Bronchial epithelial cell (primary cell): ENCODE measurements at places on chromosomes 2 and 18.
A peak's percentile ranks its signal among the peaks of the same experiment; 100 is the strongest.

- no peak for DNase-seq
These were observed 32.1 kb downstream of the ME2 start for GRCh38 chr18:50911006-50911405.

GRCh38 chr2:191050640-191050987 lies 36.6 kb upstream of the STAT1 start:
- peak; percentile 40 for DNase-seq

GRCh38 chr2:23359631-23360567 lies 25.1 kb upstream of the KLHL29 start:
- DNase-seq, result no peak

GRCh38 chr2:186379052-186379451 lies 107.0 kb upstream of the ZC3H15 start:
- peak; percentile 78 for DNase-seq

GRCh38 chr18:56598422-56598821 lies 40.0 kb downstream of the TXNL1 start:
- DNase-seq, result no peak

DNA sequence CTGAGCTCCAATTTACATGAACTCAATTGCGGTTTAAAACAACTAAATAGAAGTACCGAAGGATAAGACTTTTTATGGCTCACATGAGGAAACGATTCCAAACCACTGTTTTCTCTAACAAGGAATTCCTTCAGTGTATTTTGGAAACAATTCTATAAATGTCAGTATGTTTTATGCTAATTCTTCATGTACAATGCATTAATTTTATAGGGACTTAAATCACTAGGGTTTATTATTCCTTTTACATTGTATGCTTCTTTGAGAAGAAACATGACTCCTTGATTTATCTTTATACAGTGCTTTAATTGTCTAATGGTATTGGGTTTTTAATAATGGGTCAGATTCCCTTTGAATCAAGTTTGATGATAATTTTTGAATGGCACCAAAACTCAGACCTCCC lies 566.8 kb downstream of the EPHA4 start:
- no peak for DNase-seq

GRCh38 chr18:69265656-69266055 lies 135.0 kb upstream of the DOK6 start:
- DNase-seq, result no peak

DNA sequence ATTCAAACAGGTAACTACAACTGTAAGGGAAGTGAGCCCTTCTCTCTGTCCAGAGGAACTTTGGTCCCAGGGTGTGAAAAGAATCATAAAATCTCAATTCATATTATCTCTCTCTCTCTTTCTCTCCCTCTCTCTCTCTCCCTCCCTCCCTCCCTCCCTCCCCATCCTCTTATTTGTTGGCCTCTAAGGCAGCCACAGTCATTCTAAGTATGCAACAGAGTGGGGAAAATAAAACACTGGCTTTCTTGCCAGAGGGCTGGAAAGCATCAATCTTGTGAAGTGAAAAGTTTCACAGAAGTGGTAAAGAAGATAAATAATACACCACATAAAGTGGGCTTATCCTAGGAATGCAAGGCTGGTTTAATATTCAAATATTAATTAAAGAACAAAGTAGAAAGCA lies 95.6 kb upstream of the KCNH7 start:
- DNase-seq, result no peak

GRCh38 chr2:160694221-160694620 lies 200.6 kb upstream of the RBMS1 start:
- DNase-seq, result no peak

GRCh38 chr18:49094136-49094535 lies 143.4 kb upstream of the SMAD7 start:
- DNase-seq, result no peak

- peak; percentile 60 for DNase-seq
These were observed 616.4 kb downstream of the XIRP2 start for GRCh38 chr2:167504695-167505094.

DNA sequence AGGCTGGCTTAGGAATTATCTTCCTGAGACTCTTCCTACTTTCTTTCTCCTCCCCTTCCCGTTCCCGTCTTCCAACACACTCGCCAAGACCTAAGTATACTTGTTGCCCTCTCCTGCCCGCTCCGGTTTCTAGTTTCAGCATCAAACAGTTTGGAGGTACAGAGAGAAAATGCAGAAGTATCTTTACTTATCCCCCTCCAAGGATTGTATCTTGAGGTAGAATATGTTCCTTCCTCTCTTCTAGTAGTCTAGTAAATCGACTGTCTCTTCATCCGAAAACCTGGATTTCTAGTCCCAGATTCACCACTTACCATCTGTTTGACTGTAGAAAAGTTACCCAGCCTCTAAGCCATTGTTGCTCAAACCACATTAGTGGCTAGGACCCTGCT lies 755 bp downstream of the EIF4E2 start:
- DNase-seq, result no peak

- DNase-seq, result peak; percentile 87
These were observed 11.4 kb downstream of the MALL start for GRCh38 chr2:110104025-110104771.

DNA sequence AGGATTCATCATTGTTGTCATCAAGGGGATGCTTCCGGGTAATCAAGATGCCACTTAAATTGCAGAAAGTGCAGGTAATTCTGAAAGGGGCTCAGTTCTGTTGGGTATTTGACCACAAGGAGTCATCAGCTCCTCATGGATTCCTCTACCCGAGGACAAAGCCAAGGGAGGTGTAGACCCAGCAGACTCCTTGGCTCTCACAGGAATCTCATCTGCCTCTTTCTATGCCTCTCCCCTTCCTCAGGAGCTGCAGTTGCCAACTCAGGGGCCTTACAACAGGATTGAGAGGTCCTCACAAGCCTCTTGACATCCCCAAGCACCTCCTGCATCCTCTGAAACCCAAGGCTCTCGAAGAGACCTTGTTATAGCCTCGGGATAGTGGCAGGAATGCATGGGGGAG lies 44.0 kb downstream of the ITGB6 start:
- no peak for DNase-seq

DNA sequence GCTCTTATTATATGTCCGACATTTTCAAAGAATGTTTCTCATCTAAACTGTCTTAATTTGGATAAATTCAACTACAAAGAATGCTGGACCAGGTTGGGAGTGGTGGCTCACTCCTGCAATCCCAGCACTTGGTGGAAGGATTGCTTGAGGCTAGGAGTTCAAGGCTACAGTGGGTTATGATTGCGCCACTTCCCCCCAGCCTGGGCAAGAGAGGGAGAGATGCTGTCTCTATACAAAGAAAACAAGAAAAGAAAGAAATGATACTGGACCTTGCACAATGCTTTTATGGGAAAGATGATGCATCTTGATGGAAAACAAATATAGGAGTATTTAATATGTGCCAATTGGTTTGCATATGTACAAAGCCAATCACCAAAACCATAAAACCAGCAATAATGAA lies 296.7 kb downstream of the LPIN1 start:
- no peak for DNase-seq

GRCh38 chr2:67600946-67601345 lies 203.8 kb downstream of the ETAA1 start:
- DNase-seq, result peak; percentile 64

DNA sequence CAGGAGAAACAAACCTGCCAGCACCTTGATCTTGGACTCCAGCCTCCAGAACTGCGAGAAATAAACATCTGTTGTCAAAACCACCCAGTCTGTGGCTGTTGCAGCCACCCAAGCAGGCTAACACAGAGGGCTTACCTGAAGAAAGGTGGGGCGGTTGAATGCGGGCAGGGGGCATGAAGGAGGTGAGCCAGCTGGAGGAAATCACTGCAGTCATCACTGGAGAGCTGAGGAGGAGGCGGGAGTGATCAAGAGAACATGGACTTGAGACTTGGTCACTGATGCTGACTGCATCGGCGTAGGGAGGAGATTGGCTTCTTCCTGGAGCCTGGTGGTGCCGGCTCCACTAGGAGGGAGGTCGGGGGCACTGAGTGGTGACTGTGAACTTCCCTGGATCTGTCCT lies 14.6 kb upstream of the ARMC9 start:
- no peak for DNase-seq

DNA sequence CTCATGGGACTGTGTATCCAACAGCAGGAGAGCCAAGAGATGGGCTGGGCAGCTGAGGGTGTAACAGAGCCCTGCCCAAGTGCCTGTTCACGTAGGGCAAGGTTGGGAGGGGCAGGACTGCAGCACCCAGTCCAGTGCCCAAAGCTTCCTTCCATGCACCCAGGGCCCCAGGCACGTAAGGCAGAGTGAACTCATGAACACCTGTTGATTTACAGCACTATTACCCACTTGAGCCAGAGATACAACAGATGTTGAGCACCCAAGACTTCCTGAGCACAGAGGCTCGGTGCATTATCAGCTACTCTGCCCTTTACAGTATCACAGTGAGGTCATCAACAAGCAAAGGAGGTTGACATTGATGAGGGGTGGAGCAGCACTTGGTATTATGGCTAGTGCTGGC lies 50.2 kb upstream of the FHL2 start:
- peak; percentile 21 for DNase-seq

DNA sequence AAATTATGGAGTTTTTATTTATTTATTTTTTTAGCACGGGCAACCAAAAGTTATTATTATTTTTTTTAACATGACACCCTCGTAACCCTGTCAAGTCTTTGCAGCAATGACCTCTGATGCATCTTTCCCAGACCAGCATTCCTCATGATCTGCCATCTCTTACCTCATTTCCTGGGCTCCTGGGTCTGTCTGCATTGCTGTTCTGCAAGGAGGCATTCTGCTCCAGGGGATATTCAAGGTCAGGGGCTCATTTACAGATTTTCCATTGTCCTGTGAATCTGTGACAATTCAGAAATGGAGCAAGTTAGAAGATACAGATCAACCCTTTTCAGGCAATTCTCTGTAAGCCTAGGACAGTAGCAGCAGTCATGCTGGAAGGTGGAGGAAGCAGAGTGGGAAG lies 43.0 kb downstream of the NGEF start:
- DNase-seq, result no peak

DNA sequence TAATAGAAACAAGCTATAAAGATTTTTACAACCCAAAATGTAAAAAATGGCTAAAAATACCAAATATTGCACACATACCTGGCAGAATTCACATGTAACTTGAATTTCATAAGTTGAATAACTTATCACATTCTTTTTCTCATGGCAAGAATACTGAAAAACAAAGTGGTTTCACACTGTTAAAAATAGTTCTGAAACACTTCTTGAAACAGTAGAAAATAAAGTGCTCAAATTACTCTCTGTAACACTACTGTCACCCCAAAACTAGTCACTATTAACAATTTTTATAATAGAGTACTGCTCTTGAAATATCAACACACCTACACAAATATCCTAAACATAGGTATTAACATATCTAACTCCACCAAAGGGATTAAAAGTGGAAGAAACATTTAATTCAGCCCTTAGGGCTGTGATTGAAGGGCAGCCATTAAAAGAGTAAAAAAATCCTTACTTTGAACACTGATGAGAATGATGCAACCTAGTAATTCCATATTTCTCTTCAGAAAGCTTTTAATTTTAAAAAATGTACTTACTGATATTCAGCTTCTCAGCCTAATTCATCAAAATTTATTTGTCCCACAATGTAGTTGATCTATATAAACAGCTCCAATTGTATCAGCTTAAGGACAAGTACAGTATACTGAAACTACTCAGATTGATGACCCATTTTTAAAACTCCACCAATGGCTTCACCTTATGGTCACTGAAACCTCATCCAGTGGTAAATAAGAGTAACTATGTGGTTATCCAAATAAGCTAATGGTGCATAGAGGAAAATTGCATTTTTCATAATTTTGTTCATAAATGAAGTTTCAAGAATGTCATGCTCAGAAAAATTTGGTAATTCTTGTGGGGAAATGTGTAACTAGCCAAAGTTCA lies 31.4 kb downstream of the ATF2 start:
- DNase-seq, result no peak

GRCh38 chr2:28638102-28638501 lies 113.5 kb upstream of the PPP1CB start:
- no peak for DNase-seq

DNA sequence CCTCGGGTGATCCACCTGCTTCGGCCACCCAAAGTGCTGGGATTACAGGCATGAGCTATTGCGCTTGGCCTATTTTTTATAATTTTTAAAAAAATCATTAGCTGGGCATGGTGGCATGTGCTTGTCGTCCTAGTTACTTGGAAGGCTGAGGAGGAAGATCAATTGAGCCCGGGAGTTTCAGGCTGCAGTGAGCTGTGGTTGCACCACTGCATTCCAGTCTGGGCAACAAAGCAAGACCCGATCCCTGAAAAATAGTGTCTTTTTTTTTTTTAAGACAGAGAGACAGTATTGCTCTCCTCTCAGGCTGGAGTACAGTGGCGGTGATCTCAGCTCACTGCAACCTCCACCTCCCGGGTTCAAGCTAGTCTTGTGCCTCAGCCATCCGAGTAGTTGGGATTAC lies 4.8 kb downstream of the SSB start:
- DNase-seq, result no peak

- peak; percentile 35 for DNase-seq
These were observed 766 bp downstream of the MFF start for GRCh38 chr2:227325839-227326195.

DNA sequence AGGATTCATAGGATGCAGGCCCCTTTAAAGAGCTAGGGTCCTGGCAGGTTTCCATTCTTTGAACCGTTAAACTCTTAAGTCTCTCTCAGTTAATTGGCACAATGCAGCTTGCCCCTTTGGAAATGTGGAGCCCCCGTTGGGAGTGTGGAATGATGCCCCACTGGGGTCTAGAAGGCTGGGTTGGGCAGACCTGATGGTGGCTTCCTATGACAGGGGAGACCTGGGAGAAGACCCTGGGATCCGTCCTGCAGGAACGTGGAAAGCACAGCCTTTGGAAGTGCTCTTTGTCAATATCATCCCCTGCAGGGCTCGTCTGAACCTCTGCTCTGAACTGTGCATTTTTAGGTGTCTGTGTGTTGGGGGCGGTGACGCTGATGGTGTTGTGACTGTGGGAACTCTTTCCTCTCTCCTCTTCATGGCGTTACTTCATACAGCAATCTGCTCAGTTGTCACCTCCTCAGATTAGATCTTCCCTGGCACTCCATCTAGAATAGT lies 190.6 kb downstream of the MYCN start:
- no peak for DNase-seq

- DNase-seq, result no peak
These were observed 141.3 kb downstream of the L3MBTL4 start for GRCh38 chr18:6273423-6273822.

GRCh38 chr2:104854498-104855220 lies 744 bp downstream of the POU3F3 start:
- DNase-seq, result no peak

DNA sequence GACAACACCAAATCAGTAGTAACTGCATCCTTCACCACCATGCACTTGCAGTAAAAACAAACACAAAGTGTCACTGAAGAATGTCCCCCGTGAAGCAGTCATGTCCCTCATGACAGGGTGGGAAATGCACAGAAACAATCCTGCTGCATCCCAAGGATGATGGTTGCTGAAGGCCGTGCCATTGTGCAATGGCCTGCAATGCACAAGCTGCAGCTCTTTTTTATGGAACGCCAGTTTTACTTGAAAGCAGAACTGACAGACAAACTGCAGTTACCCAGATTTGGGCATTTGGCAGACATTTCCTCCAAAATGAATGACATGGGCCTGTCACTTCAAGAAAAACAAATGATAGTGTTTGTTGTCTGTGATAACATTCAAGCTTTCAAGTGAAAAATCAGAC lies 2.4 kb upstream of the CHST10 start:
- no peak for DNase-seq
